NCI-H2171 treated with DMSO at 0.1 percent for 48 hours (cell line): ENCODE measurements at places on chromosomes 5 and 9.

GRCh38 chr9:135032868-135033460, 54.5 kb upstream of the OLFM1 start:
- no peak for DNase-seq

GRCh38 chr9:94754976-94755475, 28.5 kb downstream of the AOPEP start:
- DNase-seq, result no peak

- DNase-seq, result no peak
These were observed 15.1 kb downstream of the GSN start for GRCh38 chr9:121283080-121283398.

- DNase-seq, result peak; percentile 68
These were observed 176.1 kb upstream of the MVB12B start for GRCh38 chr9:126150411-126151030.

- peak; percentile 29 for DNase-seq
These were observed 7.4 kb downstream of the DDX31 start for GRCh38 chr9:132662152-132662945.

GRCh38 chr9:89512382-89512781, 14.5 kb upstream of the SEMA4D start:
- DNase-seq, result no peak

DNA sequence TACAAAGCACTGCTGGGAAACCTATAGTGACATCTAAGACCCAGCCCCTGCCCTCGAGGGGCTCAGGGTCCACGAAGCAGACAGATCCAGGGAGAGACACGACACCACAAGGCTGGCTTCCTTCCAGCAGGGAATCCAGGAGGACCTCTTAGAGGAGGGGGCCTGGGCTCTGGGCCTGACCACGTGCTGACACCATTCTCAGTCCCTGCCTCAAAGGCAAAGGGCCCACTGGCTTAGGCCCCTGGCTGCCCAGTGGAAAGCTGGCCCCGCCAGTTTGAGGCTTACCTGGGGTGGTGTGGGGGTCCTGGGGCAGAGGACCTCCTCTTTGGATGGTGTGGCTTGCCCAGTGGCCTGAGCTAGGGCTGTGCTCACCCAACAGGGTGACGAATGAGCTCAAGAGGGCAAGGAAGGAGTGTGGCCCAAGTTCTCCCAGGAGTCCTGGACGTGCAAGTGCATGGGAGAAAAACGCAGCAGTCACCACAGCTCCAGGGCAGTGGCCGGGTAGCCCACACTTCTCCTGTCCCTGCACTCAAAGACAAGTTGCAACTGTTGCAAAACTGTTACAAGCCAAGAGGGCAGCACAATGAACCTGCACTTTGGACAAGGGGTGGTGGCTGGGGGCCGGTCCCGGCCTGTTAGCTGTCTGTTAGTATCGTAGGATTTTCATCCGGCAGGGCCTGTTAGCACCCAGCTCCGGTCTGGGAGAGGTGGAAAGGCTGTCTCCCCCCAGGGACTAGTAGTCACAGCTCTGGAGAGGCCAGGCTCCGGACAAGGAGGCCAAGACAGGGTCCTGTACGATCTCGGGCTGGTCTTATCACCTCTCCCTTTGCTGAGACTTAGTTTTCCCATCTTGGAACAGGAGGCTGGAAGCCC, 1.5 kb upstream of the SARDH start:
- DNase-seq, result no peak
